ENCODE measurements at places on chromosomes 7 and 10.

DNA sequence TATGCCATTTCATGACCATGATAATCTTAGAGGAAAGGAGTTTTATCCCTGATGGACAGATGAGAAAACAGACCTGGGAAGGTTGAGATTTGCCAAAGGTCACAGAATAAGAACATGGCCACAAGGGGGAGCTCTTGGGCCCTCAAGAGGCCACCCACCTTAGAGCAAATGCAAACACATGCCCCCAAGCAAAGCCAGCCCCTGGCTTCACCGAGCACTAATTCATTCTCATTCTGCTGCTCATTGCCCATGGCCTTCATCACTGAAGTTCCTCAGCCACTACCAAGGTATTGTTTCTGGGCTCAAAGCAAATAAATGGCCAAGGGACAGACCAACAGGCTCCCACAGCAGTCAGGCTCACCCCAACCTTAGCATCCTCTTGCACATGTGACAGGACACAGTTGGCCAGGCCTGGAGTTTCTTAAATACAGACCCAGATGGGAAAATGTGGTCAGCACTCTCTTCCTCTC is 44.2 kb downstream of the PDLIM1 start:
- peak; percentile 92 for DNase-seq

DNA sequence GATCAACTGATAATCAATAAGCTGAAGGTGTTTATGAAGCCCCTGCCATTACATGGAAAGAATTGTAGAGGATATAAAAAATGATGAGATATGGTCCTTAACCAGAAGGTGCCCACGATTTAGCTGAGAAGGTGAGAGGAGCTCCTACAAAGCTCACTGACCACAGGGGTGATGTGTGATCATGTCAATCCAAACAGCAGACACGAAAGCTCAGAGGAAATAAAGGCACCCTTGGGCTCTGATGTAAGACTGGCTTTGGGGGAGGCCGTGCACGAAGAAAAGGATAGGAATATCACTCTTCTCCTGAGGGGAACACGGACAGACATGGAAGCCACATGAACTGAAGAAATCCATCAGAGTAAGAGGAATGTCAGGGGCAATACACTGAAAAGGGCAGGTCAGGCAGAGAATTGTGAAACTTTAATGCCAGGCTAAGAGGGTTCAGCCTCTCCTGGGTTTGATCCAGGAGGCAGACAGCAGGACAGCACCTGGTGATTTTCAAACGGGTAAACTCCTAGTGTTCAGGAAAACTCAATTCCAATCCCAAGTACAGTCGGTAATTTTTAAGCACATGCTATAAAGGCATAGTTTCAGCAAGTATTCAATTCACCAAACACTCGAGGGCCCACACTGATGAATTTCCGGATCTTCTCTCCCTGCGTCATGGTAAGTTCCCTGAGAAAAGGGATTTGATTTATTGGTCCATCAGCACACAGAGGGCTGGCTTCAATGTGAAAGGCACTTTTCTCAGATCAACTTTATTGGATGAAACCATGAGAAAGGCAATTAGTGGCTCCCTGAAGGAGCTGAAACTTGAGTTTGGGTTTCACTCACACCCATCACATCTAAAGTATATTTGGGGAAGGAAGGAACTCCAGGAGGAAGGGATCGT is 163.8 kb downstream of the PRPF18 start:
- no peak for DNase-seq

DNA sequence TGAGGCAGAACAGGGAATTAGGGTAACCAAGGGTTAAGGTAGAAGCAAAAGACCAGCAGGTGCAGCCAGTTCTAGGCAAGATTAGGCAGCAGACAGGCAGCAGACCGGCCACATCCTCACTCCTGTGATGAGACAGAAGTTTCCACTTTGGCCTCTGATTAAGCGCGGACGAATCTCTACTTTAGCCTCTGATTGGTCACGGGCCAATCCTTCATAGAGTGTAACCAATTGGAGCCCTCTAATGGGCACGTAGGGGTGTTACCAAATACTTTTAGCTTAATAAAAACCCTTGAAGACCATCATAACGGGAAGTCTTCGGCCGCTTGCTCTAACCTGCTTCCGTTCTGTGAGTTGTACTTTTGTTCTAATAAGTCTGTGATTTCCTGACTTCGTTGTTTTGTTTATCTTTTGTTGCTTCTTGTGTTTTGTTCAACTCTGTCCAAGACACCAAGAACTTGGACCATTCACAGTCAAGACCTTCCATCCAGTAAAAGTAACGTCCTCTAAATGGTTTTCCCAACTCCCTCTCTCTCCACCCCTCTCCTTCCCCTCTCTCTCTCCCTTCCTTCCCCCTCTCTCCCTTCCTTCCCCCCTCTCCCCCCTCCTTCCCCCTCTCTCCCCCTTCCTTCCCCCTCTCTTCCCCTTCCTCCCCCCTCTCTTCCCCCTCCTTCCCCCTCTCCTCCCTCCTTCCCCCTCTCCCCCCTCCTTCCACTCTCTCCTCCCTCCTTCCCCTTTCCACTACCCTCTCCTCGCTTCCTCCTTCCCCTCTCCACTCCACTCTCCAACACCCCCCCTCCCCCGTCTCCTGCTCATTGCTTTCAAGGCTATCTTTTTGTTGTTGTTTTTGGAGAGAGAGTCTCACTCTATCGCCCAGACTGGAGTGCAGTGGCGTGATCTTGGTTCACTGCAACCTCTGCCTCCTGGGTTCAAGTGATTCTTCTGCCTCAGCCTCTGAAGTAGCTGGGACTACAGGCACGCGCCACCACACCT is 13.2 kb upstream of the MALSU1 start:
- no peak for DNase-seq

GRCh38 chr7:121449329-121449728 is 53.2 kb upstream of the FAM3C start:
- DNase-seq, result peak; percentile 48

DNA sequence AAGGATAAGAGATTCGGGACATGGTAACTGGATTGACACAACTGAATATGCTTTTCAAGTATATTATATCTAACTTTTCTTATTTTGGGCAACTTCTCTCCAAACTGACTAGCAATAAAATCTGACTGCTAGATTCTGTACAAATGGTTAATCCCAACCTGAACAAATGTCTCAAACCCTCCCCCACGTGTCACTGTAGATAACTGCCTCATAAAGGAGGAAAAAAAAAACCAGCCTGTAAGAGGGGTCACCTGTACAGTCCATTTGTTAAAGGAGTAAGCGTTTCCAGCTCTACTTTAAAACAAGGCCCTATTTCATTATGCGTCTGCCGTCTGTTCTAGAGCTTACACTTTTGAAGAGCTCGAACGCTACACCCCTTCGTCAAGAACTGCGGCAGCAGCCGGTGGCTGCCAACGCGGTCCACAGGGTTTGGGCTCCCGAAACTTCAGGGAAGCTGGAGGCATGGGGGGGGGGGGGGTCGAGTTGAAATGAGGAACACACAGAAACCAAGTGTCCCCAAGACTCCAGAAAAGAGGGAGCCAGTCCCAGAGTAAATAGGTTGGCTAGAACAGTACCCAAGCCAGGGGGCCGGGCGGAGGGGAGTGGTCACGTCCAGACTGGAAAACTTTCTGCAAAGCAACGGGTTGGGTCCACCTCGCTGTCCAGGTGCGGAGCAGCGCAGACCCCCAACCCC is 492 bp downstream of the COG5 start:
- DNase-seq, result no peak

DNA sequence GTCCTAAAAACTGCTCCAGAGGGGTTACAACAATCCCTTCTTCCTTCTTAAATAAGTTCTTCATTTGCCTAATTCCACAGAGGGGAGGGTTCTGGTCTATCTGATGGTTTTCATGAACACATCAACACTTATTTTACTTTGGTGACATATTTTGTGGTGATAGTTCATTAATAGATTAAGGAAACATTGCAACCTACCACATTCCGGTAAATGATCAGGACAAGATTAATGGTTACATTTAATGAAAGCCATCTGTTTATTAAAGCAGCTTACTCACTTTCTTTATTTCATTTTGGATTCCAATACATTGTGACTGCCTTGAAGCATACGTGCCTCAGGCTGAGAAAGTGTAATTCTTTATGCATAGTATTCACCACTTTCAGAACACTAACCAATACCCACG is 101.0 kb downstream of the SKIDA1 start:
- DNase-seq, result no peak

GRCh38 chr10:61139592-61139953 is 195.6 kb upstream of the RHOBTB1 start:
- no peak for DNase-seq

- no peak for DNase-seq
Measured at GRCh38 chr7:1024331-1024841, 20.0 kb upstream of the GPR146 start.

- DNase-seq, result no peak
Measured at GRCh38 chr10:11081408-11081807, 63.7 kb downstream of the CELF2 start.

GRCh38 chr10:110007701-110008517 is at the start of gene ADD3:
TSS of gene ADD3 (plus strand) at chr10:110007984. CDS start at chr10:110100654, 92,670 bp downstream.
- DNase-seq, result peak; percentile 99

- DNase-seq, result no peak
Measured at GRCh38 chr10:120643351-120643750, 186.3 kb downstream of the PLPP4 start.

GRCh38 chr10:92164036-92164696 is 126.7 kb downstream of the CPEB3 start:
- no peak for DNase-seq

- DNase-seq, result peak; percentile 22
Measured at GRCh38 chr7:82247814-82248433, 195.7 kb downstream of the CACNA2D1 start.

DNA sequence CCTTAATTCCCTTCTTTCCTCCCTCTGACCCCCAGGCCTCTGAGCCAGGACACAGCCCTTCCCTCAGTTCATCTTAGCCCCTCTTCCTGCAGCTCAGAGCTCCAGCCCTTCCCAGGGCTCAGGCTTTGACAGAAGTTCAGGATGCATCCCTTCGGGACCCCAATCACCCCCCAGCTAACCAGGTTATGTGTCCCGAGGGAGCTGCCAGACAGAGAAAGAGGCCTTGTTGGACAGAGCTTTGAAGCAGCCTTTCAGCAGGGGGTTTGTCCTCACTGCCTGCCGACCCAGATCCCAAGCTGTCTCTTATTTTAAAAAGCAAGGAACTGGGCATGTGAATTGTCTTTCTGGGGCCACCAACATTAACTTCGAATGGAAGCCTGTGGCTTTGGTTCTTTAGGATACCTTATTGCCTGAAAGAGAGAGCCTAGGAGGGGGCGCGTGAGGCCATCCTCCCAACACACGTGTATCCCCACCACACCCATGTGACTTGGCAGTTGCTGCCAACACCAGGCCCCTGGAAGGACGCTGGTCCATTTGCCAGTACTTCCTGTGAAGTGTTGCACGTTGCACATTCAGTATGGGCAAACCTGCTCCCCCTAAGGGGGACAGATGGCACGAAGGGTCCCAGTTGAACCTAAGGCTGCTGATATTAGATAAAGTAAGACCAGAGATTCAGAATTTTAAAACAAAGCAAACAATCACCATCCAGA is 858 bp downstream of the CCDC136 start:
- DNase-seq, result no peak

DNA sequence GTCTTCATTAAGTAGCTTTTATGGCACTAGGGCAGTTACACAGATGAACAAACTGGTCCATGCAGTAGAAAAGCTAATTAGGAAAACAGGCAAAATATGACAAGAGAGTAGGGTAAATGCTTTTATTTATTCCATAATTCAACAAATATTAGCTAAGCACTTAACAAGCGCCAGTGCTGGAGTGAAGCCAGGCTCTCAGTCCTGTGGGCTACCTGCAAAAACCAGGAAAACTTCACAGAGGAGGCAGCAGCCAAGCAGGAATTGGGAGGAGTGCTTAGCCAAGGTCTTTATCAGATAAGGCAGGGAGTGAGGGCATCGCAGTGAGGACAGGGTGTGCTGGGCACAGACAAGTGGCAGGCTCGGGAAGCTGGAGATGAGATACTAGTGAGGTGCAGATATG is 4.9 kb upstream of the KAT6B start:
- no peak for DNase-seq

DNA sequence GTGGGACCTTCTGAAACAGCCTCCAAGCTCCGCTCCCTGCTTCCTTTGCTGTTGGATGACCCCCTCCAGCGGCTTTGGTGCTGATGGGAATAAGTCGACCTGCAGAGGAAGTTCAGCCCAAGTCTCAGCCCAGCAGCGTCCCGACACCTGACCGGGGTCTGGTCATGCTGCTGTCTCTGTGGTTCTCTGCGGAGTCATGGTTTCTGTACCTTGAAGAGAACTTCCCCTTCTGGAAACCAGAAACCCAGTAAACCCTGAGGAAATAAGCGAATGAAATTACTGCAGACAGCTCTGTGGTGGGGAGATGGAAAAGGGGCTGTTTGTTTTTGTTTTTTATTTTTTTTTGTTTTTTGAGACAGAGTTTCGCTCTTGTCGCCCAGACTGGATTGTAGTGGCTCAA is 18.3 kb upstream of the ZNF12 start:
- no peak for DNase-seq

GRCh38 chr10:98415731-98416119 is 743 bp upstream of the PYROXD2 start:
- DNase-seq, result peak; percentile 29

GRCh38 chr7:69864822-69865221 is 266.5 kb downstream of the AUTS2 start:
- DNase-seq, result no peak

GRCh38 chr7:26668821-26669220 is 195.6 kb downstream of the SKAP2 start:
- DNase-seq, result no peak

GRCh38 chr10:16894821-16895220 is 77.6 kb upstream of the RSU1 start:
- DNase-seq, result no peak

DNA sequence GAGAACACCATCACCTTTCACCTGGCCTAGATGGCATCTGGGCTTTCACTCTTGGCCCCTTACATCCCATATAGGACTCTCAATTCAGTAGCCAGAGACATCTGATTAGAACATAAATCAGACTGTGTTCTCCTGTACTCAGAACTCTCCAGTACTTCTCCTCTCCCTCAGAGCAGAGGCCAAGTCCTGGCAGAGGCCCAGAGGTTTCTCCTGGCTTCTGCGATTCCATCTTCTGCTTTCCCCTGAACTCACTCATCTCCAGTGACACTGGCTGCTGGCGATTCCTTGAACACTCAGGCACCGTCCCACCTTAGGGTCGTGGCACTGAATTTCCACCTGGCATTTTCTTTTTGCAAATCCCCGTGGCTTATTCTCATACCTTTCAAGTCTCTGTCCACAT is 4.9 kb upstream of the NEUROD6 start:
- no peak for DNase-seq

GRCh38 chr10:115866691-115867090 is 406.3 kb downstream of the GFRA1 start:
- no peak for DNase-seq

GRCh38 chr10:71072131-71072822 is 140.1 kb upstream of the UNC5B start:
- DNase-seq, result no peak

GRCh38 chr7:94109556-94109955 is 105.4 kb upstream of the BET1 start:
- DNase-seq, result no peak

Data from adipocyte (in vitro differentiated cells).